Right atrium auricular region (tissue), 2 donors: ENCODE measurements at places on chromosomes 2 and 18. TPM values are rescaled to one million over a fixed set of nuclear protein-coding genes. Genes with fewer than 3 reads are reported as not detected.

DNA sequence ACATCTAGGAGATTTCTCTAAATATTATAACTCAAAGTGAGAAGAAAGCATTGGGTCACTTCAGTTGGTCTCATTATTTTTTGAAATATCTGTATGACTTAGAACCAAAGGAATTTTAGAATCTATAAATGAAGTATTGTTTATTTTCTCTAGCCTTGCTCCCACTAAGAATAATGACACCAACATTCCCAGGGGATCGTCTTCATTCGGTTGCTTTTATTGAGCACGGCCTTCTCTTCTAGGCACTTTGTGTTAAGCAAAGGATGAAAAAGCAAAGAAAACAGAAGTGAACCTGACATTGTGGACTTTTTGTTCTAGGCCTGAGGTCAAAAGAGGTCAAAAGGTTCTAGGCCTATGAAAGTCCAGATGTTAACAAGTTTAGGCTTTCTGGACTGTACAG is 231.9 kb downstream of the GALR1 start:
- no peaks in the 10 kb centered on the region for H3K36me3 ChIP-seq
- no peak for DNase-seq
- H3K4me1 ChIP-seq, result no peaks in the 10 kb centered on the region
- H3K4me3 ChIP-seq, result no peak overlapping the region
- H3K27ac ChIP-seq, result no peak overlapping the region

The SETBP1 gene
- 7.8 TPM for total RNA-seq

The GAREM1 gene
- 19.3 TPM for total RNA-seq

DNA sequence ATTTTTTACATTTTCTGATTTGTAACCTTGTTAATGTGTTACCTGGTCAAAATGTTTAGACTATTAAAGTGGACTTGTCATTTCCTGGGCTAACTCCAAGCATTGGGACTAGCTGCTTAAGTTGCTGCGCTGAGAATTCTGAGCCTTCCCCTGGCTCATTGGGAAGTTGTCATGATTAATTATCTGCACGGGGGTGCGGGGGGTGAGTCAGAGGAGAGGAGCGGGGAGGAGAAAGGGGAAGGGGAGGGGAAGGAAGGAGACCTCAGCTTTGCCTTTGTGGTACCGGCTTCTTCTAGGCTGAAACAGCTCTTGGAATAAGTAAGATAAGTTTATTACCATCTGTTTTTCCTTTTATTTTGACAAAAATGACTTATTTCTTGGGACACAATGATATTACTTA is 52.9 kb upstream of the APCDD1 start:
- H3K4me1 ChIP-seq, result peaks cover 18% of the 10 kb centered on the region
- no peaks in the 10 kb centered on the region for H3K27me3 ChIP-seq
- no peak overlapping the region for H3K27ac ChIP-seq
- DNase-seq, result no peak
- no peaks in the 10 kb centered on the region for H3K36me3 ChIP-seq

- H3K4me1 ChIP-seq, result no peaks in the 10 kb centered on the region
- H3K4me3 ChIP-seq, result no peak overlapping the region
- no peak for DNase-seq
- no peak overlapping the region for H3K27ac ChIP-seq
- no peaks in the 10 kb centered on the region for H3K36me3 ChIP-seq
These were observed 125.5 kb upstream of the SERTAD2 start for GRCh38 chr2:64779117-64779690.

DNA sequence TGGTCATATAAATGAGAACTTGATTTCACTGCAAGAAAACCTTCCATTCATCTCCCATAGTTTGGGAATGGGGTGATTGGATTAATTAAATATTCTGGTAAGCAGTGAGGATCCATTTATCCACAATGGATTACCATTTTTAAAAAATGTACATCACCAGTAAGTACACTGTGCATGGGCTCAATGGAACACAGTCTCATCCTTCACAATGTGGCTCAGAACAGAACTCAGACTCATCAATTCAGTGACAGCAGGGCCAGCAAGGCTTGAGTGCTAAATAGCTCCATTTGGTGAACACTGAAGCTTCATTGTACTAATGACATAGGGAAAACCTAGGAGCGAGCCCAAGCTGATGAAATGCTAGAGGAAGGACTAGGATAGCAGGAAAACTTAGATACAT is 223.8 kb downstream of the CMPK2 start:
- H3K27me3 ChIP-seq, result no peaks in the 10 kb centered on the region
- no peak for DNase-seq
- H3K4me3 ChIP-seq, result no peak overlapping the region

The RAB27B gene
- total RNA-seq, result 1.1 TPM

DNA sequence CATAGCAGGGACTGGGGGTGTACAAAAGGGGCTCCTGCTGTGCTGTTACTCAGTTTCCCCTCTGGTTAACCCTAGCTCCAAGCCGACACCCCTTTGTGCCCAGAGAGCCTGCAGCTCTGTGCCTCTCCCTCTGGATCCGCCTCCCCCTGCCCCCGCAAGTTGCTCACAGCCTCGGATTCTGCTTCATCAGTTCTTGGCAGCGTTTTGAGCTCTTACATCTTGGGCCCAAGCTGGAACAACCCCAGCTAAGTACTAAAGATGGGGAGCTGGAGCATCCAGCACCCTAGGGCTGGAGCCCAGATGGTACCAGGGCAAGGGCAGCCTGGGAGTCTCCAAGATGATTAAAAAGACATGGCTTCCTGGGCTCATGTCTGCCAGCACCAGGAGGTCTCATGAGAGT is 40.7 kb downstream of the POMC start:
- peaks cover 12% of the 10 kb centered on the region for H3K4me1 ChIP-seq
- no peak for DNase-seq
- no peaks in the 10 kb centered on the region for H3K27me3 ChIP-seq
- H3K36me3 ChIP-seq, result no peaks in the 10 kb centered on the region

DNA sequence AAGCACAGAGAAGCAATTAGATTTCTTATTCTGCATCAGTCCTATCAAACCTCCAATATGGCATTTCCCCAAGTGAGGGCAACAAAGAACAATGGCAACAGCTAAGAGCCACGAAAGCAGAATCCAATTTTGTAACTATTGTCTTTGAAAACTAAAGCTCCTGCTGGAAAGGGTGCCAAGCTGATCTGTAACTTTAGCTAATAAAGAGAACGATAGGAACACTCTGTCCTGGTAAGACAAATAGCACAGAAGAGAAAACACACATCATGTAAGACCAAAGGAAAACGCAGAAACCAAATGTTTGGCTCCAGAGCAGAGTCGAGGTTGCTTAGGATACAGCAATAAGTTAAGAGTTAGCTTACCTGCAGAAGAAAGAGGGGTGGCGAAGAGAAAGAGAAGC is 160.5 kb downstream of the STK39 start:
- no peaks in the 10 kb centered on the region for H3K36me3 ChIP-seq
- DNase-seq, result no peak
- no peaks in the 10 kb centered on the region for H3K4me1 ChIP-seq
- no peak overlapping the region for H3K4me3 ChIP-seq
- no peaks in the 10 kb centered on the region for H3K27me3 ChIP-seq

- no peak overlapping the region for H3K4me3 ChIP-seq
- H3K27ac ChIP-seq, result no peak overlapping the region
- peaks cover 16% of the 10 kb centered on the region for H3K36me3 ChIP-seq
- no peak for DNase-seq
These were observed 55.7 kb downstream of the DNMT3A start for GRCh38 chr2:25286025-25286400.

The FBLN7 gene
- total RNA-seq, result 3.5 TPM

DNA sequence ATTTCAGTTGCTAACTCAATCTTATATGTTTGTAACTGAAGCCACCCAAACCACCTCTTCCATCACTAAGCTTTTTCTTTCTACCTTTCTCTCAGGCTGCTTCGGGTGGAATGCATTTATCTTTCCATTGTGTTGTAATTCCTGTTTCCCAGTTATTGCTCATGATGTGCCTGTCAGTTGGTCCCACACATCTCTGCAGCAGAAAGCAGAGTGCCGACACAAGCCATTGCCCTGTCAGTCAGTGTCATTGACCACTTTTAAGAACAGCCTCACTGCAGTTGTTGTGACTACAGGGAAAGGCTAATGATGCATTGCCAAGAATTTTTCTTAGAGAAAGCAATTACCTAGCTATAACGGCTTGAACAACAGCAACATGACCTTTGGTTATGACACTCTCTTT is 24.8 kb upstream of the KCNJ3 start:
- DNase-seq, result no peak
- H3K4me3 ChIP-seq, result no peak overlapping the region
- no peak overlapping the region for H3K27ac ChIP-seq

GRCh38 chr18:76486038-76486437 is 9.0 kb downstream of the ZNF516 start:
- H3K27me3 ChIP-seq, result no peaks in the 10 kb centered on the region
- no peak for DNase-seq
- H3K4me1 ChIP-seq, result peaks cover 26% of the 10 kb centered on the region
- no peak overlapping the region for H3K4me3 ChIP-seq

DNA sequence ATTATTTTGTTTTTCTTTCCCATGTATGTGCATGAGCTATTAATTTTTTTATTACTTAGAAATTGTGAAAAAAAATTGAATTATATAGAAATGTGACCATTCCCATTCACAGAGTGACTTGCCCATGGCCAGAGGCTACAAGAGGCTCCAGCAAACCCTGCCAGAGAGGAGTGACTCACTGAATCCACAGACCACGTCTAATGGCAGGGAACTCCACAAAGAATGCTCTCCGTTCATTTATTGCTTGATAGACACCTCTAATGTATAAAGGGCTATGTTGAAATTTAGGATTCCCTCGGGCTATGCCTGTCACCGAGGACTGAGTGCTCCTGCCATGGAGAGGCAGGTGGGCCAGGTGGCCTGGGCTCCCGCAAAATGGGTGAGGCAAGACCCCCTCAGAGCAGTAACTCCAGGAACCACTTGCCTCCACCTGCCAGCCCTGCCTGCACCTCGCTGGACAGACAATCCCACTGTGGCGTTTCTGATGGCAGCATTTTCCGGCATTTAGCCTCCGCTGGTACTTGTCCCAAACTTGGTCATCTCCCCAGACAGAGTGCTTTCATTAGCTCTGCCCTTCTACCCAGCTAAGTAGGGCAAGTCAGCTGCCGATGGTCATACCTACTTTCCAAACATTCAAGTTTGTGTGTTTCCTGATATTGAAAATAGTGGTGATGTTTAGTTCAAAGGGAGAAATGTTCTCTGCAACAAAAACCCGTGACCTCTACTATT is 200.3 kb downstream of the PRKCE start:
- DNase-seq, result no peak
- H3K36me3 ChIP-seq, result no peaks in the 10 kb centered on the region
- H3K4me1 ChIP-seq, result no peaks in the 10 kb centered on the region
- no peaks in the 10 kb centered on the region for H3K27me3 ChIP-seq
- H3K4me3 ChIP-seq, result no peak overlapping the region
